AG08396 (cell line): ENCODE measurements at places on chromosomes 2 and 18.
A peak's percentile ranks its signal among the peaks of the same experiment; 100 is the strongest.

- no peak for DNase-seq
Measured at GRCh38 chr2:203909974-203910373, 26.6 kb upstream of the ICOS start.

DNA sequence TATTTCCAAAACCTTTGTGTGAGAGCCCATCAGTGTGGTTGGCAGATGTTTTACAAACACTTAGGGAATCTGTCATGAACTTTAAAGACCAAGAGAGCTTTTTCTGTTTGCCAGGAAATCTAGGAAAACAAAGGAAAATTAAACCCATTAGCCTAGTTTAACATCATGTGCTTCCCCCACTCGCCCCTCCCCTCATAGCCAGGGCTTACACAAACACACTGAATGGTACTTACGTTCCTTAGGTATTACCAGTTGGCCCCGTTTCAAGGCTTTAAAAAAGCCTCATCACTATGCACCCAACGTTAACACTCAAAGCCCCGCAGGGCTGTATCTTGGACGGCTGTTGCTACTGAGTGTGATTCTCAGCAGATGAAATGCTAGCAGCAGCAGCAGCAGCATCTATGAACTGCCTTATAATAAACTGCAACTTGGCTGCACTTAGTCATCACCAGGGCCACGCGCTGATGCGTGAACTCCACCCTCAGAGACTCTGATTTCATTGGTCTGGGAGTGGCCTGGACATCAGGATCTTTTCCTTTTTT, 20.1 kb upstream of the TTC39C start:
- peak; percentile 69 for DNase-seq

DNA sequence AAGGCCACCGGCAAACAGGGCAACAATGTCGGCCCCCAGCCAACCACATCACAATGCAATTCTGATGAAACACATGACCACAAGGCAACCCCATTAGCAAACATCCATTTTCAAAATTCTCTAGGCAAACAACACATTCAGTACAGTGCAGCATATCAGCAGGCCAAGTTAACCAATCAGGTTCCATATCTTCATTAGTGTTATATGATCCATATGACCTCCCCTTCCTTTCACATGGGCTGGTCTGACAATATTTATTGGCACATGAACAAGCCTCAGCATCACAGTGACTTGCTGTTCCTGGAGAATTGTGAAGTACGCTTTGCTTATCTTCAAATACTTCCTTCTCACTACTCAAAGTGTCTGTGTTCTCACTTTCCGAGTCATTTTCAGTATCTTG, 19.8 kb downstream of the RNF103 start:
- DNase-seq = no peak

DNA sequence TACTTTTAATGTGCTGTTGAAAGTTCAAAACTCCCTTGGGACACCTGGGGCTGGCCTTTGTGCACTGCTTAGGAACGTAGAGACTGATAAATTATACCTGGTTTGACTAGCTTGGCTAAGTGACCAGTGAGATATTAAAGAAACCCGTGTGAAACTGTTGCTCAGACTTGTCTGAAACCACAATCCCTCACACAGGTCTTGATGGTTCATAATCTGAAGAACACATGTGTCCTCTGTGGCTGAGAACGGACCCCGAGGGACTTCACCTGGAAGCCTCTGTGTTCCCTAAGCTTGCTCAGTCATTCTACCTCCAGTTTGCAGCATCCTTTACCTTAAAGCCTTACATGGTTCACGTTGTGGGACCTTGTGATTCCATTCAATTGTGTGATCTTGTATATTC, 218.8 kb downstream of the CBLN2 start:
- no peak for DNase-seq

DNA sequence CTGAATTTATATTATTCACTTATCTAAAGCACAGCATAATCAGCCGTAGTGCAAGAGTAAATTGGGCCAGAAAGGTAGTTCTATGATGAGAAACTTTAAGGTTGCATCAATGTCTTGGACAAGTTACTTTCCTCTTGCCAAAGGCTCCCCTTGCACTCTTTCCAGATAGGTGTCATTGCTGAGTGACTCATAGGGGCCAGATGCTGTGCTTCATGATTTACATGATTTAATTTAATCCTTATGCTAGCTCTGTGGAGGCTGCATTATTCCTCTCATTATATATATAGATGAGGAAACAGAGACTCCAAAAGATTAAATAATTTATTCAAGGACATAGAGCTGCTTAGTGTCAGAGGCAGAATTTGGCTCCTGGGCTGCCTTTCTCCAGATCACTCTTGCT, 5.0 kb downstream of the CFAP221 start:
- DNase-seq = no peak

DNA sequence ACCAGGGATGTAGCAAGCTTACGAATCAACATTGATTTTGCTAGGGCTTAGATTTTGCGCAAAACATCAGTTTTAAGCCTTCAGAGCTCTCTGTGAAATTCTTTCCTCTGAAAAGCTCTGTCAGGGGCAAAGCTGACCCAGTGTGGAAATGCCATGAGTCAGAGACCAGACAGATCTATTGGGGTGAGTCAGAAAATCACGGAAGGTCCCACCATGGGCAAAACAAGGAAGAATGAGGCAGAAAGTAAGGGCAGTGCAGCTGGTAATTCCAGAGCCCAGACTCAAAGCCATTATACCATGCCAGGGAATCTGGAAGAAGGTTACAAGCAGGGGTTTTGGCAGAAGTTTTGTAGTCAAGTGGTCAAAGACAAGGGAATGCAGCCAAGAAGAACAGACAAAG, 256.6 kb upstream of the CTAGE1 start:
- peak; percentile 64 for DNase-seq

DNA sequence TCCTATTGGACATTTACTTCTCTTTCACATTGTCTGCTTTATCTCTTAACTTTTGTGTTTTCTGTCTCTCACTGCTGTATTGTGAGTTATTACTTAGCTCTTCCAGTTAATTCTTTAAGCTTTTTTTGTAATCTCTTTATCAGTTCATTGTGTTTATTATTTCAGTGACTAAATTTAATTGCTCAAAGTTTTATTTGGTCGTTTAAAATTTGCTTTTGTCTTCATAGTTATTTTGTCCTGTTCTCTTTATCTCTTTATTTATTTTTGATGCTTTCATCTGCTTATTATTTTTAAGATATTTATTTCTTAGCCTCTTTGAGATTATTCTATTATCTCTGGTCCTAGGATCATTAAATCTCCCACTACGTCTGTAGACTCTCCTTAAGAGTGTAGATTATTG, 268.6 kb downstream of the ALPK2 start:
- no peak for DNase-seq

GRCh38 chr2:98090951-98091350, 4.0 kb downstream of the VWA3B start:
- DNase-seq = no peak

- DNase-seq = no peak
Measured at GRCh38 chr18:59912007-59912550, 12.3 kb downstream of the PMAIP1 start.

DNA sequence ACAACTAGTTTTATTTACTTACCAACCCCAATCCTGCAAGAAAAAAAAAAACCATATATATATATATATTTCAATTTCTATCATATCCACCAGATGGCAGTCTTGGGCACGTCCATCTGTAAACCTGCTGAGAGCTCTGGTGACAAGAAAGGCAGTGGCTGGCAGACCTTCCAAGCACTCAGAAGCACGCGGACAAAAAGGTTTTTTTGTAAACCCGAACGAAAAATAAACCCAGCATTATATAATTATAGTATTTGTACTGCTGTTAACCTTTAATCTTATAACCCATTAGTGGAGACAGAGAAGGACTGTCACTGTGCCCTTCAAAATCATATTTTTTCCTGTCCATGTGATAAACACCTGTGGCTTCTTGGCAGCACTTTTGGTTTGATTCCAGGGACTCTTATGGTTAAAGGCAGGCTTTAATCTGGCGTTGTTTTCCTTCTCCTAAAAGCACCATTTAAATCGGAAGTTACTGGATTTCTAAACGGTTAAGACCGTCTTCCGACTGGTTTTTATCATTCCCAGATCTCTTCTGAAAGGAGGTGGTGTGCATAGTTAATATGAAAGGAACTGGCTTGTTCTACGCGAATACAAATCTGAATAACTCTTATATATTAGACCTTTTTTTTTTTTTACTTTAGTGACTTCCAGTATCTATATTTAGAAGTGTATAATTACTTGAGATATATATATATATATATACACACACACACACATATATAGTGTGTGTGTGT, 31.0 kb upstream of the SLC3A1 start:
- DNase-seq = peak; percentile 59

DNA sequence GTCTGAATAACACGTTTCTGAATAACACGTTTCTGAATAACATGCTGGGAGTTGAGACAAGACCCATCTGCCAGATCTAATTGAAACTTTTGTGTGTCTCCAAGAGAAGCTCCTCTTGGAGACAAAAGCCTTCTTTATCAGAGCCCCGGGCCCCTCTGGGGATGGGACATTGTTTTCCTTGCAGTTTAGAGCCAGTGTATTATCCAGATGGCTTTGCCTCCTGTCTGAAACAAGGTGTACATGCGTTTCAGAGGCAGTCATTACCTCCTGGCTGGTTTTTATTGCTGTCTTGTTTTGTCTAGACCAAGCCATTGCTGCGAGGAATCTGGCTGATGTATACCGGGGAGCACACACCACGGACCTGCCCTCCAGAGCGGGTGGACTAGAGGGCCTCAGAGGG, 7.8 kb downstream of the FOSL2 start:
- DNase-seq = no peak

GRCh38 chr2:138116456-138116855, 152.2 kb downstream of the HNMT start:
- DNase-seq = no peak

GRCh38 chr2:191127235-191127634, 23.6 kb downstream of the STAT4 start:
- DNase-seq = no peak

DNA sequence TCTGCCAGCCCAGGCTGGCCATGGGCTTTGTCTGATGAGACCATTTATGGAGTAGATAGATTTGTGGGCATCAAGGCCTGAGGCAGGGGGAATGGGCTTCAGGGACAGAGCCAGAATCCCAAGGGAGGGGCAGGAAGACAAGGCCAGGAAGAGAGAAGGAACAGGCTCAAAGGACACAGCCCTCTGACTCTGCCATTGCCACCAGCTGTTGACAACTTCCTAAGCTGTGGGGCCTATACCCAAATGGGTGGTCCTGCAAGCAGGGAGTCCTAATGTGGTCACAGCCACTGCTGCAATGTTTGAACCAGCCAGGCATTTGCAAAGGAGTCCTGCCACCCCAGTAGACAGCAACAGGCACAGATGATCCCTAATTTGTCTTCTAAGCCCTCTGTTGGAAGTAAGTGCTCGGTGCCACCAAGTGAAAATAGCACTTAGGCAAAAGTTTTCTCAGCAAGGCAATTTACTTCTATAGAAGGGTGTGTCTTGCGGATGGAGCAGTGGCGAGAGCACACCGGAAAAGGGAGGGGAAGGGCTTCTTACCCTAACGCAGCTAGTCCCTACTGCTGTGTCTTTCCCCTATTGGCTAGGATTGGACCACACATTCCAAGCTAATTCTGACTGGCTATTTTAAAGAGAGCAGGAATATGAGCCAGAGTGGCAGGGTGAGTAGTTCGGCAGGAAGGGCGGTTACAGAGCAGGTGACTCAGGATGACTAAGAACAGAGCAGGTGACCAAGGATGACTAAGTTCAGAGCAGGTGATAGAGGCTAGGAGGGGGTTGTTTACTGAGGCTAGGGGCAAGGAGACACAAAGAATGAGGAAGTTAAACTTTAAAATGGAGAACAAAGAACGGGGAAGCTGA, 47.2 kb downstream of the C1QL2 start:
- no peak for DNase-seq

DNA sequence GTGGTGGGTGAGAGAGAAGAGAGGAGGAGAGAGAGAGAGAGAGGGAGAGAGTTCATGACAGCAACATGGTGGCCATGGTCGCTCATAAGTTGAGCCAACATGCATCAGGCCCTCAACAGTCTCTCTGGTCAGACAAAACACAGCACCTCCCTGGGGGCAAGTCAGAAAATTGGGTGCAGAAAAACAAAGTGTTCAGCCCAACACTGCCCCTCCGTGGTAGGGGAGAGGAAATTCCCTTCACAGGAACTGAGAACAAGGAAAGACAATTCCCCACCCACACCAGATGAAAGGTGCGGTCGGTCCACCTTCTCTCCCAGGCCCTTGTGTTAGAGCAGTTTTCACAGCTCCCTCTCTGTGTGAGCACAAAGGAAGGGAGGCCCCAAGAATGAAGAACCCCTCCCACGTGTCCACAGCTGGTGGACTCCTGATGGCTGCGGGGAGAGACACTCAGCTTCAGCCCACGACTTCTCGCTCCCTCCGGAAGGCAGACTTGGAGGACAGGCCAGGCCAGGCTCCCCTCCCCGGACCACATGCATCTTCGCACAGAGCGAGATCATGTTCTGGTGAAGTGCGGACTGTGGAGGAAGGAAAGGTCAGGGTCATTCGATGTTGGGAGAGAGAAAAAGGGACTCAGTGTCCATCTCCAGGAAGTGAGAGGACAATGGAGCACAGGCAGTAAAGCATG, 181.7 kb downstream of the ANAPC1 start:
- peak; percentile 57 for DNase-seq

- no peak for DNase-seq
Measured at GRCh38 chr2:9971105-9971818, 19.8 kb downstream of the GRHL1 start.

GRCh38 chr18:49359732-49360444, 100.6 kb downstream of the DYM start:
- DNase-seq = peak; percentile 41

GRCh38 chr18:9916808-9917207, 3.0 kb downstream of the VAPA start:
- DNase-seq = no peak

- no peak for DNase-seq
Measured at GRCh38 chr2:214395040-214395439, 15.8 kb upstream of the VWC2L start.

- no peak for DNase-seq
Measured at GRCh38 chr2:11310212-11310611, 34.2 kb downstream of the ROCK2 start.

- peak; percentile 57 for DNase-seq
Measured at GRCh38 chr18:12254136-12254819, at the start of gene CIDEA. Gene CIDEA (plus strand): TSS chr18:12254361. CDS start chr18:12254384, 23 bp downstream.

- no peak for DNase-seq
Measured at GRCh38 chr18:24396082-24396633, 1.5 kb downstream of the OSBPL1A start.

GRCh38 chr18:22394428-22394827, 23.3 kb downstream of the CTAGE1 start:
- DNase-seq = no peak

DNA sequence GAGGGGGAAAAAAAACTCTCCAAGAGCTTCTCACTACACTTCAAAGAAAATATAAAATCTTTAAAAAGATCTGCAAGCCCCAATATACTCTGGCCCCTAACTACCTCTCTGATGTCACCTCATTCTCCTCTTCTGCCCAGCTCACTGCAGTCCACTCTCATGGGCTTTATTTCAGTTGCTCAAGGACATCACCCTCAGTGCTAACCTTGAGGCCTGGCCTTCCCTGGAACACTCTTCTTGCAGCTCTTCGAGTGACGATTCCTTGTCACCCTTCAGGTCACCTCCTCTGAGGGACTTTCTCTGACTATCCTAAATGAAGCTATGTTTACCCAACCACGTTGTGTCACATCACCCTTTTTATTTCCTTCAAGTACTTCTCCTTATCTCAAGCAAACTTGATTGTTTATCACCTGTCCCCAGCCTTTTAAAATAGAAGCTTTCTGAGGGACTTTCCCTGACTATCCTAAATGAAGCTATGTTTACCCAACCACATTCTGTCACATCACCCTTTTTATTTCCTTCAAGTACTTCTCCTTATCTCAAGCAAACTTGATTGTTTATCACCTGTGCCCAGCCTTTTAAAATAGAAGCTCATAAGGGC, 10.4 kb downstream of the RTTN start:
- DNase-seq = no peak

- peak; percentile 14 for DNase-seq
Measured at GRCh38 chr2:71379086-71379485, 47.5 kb downstream of the ZNF638 start.
